ENCODE measurements at places on chromosomes 1 and 21. TPM values are rescaled to one million over a fixed set of nuclear protein-coding genes. Genes with fewer than 3 reads are reported as not detected.

Gene ITLN1
- 0.27 TPM for total RNA-seq

Gene ERICH3
- not detected for total RNA-seq

Gene GPR89A
- 23.0 TPM for total RNA-seq

Gene KRTAP19-1
- not detected for total RNA-seq

Gene ADAMTS5
- total RNA-seq, result under 0.01 TPM

Gene OPRD1
- total RNA-seq, result not detected

Gene FCRL2
- not detected for total RNA-seq

Gene SMIM1
- total RNA-seq, result 1.0 TPM

Data from endothelial cell of coronary artery (primary cell).